Epithelial cell of proximal tubule (primary cell): ENCODE measurements at places on chromosomes 6 and 20. TPM values are rescaled to one million over a fixed set of nuclear protein-coding genes. Genes with fewer than 3 reads are reported as not detected.
A peak's percentile ranks its signal among the peaks of the same experiment; 100 is the strongest.

- DNase-seq: no peak
Observed at GRCh38 chr6:144613859-144614258, 328.7 kb downstream of the UTRN start.

DNA sequence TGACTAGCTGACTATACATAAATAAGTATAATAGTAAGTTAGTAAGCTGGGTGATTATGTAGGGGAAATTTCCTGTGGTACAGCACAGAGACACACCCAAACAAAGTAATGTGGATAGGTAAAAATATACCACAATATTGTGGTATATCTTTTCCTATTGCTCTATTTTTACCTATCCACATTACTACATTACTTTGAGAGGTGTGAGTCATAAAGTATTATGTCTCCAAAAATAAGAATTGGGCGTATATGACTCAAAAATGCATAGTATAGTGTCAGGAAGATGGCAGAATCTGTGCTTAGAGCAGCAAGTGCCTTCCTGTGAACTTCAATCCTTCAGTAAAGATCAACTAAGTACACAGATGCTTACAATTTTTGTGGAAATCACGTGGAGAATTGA lies 2.7 kb upstream of the SIRPG start:
- DNase-seq: no peak

GRCh38 chr6:2403546-2403945 lies 158.1 kb upstream of the GMDS start:
- no peak for DNase-seq

DNA sequence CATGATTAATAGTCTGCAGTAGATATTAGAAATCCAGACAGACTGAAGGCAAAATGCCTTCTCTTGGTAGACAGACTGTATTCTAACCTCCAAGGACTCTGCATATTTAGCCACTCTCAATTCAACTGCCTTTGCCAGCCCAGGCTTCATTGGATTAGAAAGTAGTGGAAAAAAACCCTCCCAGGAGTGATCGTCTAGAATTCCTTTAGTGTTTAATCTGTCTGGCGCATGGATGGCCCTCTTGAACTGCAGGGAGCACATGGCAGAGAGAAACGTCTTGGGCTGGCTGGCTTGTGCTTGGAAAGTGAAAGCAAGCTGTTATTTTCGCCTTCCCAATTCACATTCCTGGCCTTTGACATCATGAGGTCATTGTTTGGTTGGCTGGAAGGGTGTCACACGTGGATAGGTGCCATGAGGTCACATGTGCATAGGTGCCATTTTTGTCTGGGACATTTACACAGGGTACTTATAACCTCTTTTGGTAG lies 30.9 kb upstream of the NEDD9 start:
- DNase-seq: peak; percentile 88

The HCRTR2 gene
- not detected in 2 replicates for total RNA-seq
